ENCODE measurements at places on chromosomes 5 and 9.

DNA sequence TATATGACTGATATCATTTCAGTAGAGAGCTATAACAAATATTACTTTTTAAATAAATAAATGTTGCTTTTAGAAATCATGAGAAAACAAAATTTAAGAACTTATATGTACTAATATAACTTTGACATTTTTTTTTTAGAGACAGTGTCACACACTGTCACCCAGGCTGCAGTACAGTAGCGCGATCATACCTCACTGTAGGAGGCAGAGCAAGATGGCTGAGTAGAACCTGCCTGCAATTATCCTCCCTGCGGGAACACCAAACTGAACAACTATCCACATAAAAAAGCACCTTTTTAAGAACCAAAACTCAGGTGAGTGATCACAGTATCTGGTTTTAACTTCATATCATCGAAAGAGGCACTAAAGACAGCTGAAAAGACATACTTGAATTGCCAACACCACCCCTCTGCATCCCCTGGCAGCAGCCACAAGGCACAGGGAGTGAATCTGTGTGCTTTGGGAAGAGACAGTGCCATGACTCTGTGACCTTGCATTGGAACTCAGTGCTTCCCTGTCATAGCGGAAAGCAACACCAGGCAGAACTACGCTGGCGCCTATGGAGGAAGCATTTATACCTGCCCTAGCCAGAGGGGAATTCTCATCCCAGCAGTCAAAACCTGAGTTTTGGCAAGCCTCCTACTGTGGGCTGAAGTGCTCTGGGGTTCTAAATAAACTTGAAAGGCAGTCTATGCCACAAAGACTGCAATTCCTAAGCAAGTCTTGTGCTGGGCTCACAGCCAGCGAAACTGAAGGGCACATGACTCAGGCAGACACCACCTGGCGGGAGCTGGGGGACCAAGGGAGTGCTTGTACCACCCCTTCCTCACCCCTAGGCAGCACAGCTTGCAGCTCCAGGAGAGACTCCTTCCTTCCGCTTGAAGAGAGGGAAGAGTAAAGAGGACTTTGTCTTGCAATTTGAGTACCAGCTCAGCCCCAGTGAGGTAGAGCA lies 142.7 kb downstream of the FBXL17 start:
- DNase-seq = no peak

GRCh38 chr9:127953768-127954505 lies 16.3 kb upstream of the DPM2 start:
- DNase-seq = no peak

- DNase-seq = no peak
Observed at GRCh38 chr9:104836767-104837166, 72.8 kb downstream of the NIPSNAP3B start.

DNA sequence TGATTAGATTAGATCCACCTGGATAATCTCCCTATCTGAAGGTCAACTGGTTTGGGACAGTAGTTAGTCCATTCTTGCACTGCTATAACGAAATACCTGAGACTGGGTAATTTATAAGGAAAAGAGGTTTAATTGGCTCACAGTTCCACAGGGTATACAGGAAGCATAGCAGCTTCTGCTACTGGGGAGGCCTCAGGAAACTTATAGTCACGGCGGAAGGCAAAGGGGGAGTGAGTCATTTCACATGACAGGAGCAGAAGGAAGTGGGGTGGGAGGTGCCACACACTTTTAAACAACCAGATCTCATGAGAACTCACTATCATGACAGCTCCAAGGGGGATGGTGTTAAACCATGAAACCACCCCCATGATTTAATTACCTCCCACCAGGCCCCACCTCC lies 9.9 kb downstream of the C9orf40 start:
- peak; percentile 70 for DNase-seq

GRCh38 chr9:37761511-37761910 lies 7.9 kb downstream of the TRMT10B start:
- no peak for DNase-seq

DNA sequence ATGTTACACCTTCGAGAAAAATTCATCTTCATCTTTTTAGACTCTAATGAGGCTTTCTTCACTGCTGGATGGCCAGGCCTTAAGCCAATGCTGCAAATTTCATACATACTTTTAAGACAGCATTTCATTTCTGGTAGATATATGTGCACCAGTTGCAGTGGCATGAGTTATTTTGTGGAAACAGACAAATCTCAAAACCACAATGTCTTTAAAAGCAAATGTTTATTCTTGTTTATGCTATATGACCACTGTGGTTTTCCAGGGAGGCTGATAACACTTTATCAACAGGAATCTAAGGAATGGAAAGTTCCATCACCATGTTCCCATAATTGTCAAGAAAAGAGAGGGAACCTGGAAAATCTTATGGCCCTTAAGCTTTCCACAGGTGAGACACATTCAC lies 27.7 kb downstream of the CDH9 start:
- DNase-seq = no peak

DNA sequence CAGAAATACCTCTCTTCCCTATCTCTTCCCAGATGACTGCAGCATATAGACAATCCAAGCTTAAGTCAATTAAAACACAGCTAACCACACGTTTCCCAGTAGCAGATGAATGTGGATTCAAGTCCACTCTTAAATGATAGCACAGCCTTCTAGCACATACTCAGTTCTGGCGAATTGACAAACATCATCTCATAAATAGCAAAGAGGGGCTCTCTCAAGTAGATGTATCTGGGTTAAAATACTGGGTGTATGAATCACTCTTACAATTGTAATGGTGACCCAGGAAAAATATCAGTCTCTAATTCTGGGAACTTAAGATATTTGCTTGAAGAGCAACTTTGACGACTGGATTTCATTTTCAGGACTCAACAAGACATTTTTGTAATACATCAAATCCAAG lies 67.0 kb upstream of the HAPLN1 start:
- DNase-seq = no peak

GRCh38 chr5:75006865-75007822 lies 45.2 kb downstream of the GCNT4 start:
- no peak for DNase-seq

DNA sequence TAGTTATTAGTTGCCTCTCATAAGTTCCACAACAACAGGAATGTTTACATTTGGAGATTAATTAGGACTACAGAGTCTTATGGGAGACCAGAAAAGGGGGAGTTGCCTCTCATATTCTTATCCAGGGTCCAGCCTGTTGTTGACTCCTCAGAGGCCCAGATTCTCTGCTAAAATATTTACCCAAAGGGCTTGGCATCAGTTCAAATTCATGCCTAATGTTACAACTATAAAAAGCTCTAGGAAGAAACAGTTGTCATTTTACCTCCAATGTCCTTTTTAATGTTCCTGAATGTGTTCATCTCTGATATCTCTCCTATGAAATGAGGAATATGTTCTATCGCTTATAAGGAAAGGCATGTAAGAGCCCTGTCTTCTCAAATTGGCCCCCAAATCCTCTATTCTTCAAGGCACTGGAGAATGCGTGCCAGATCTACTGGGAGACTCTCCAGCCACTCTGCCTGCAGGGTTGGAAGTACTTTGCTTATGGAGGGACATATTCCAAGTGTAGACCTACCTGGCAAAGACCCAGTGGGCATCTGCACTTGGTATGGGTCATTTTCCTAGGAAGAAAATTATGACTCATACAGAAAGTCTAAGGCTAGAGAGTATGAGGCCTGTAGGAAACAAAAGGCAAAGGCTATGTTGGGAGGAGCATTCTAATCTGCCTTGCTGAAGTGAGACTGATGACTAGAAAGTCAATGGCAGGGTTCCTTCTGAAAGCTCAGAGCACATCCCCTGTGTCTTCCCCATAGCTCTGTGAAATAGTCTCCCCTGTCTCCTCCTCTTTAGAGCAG lies 192.6 kb downstream of the ESM1 start:
- DNase-seq = no peak

- DNase-seq = no peak
Observed at GRCh38 chr5:108678091-108678490, 69.6 kb upstream of the FER start.

GRCh38 chr5:43191740-43192557 lies at the start of gene NIM1K:
Gene NIM1K (plus strand): TSS chr5:43192225. CDS start chr5:43245776, 53,551 bp downstream.
- DNase-seq = no peak

GRCh38 chr9:95204710-95205109 lies 112.8 kb downstream of the FANCC start:
- no peak for DNase-seq

DNA sequence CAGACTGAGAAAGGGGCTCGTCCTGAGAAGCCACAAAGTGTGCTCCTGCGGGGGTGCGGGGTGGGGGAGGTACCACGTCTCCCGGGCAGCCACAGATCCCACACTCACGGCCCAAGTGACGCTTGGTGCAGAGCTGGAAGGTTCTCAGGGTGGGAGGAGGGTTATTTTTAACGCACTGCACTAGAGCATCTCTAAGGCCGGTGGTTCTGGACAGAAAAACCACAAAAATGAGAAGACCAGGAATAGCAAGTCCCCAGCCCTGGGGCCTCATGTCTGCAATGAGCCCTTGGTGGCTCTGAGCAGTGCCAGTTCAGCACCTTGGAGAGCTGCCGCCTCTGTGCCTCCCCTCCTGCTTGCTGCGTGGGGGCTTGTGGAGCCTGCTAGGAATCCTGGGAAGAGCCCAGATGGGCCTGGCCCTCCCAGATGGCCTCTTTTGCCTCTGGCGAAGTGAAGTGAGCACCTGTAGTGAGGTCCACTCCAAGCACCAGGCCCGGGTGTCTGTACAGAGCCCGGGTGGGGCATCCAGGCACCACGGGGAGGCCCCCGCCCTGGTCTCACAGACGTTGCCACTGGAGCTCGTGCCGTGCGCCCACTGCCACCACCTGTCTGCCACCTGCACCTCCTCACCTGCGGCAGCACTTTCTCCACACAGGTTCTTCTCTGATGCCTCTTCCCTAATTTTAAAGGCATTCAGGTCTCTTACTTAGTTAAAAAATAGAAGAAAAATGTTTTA lies 48.9 kb upstream of the CACNA1B start:
- no peak for DNase-seq

GRCh38 chr5:38605610-38606009 lies 49.2 kb upstream of the LIFR start:
- DNase-seq = no peak

- no peak for DNase-seq
Observed at GRCh38 chr5:96474073-96474472, 41.0 kb upstream of the PCSK1 start.

GRCh38 chr9:98171176-98171925 lies 21.1 kb downstream of the CORO2A start:
- no peak for DNase-seq

- no peak for DNase-seq
Observed at GRCh38 chr5:161034451-161034850, 182.4 kb upstream of the ATP10B start.

DNA sequence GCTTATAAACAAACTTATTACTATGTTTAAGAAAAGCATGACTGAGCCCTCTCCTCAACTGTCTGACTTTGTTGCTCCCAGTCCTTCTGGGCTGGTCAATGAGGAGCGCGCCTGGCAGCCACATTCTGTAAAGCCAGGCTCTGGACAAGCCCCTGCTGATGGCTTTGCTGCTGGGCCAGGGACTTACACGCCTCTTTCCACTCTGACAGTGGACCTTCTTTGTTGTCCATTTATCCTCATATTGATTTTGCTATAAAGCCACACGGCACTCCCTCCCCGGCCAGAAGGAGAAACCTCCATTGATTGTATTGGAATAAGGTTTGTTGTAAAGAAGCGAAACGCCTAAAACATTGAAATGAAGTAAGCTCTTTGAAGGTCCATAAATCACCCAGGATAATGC lies 50.6 kb downstream of the C5orf15 start:
- no peak for DNase-seq

- DNase-seq = no peak
Observed at GRCh38 chr9:107462691-107463090, 26.9 kb downstream of the KLF4 start.

DNA sequence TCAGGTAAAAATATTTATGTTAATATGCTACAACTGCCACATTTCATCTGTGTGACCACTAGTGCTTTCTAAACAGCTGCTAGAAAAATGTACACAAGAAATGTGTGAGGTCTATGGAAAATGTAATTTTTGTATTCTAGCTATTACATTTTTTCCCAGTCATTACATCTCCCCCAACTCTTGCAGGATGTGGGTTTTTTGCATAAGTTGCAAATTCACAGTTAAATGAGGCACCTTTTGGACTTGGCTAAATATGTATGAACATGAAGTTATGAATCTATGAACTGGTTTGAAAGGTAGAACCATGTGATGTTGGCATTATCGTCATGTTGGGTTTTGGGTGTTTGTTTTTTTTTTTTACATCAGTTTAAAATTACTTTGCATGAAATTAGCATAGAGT lies 590.4 kb upstream of the WWC1 start:
- no peak for DNase-seq

- no peak for DNase-seq
Observed at GRCh38 chr5:167071981-167072610, 1219.3 kb upstream of the WWC1 start.

- no peak for DNase-seq
Observed at GRCh38 chr9:4504250-4504649, 14.0 kb downstream of the SLC1A1 start.
